ENCODE measurements at places on chromosomes 13 and 19.

- no peak for DNase-seq
Measured at GRCh38 chr19:2469102-2469914, 6.6 kb upstream of the GADD45B start.

GRCh38 chr19:2578391-2578890 is 102.5 kb downstream of the GADD45B start:
- DNase-seq: peak; percentile 83

DNA sequence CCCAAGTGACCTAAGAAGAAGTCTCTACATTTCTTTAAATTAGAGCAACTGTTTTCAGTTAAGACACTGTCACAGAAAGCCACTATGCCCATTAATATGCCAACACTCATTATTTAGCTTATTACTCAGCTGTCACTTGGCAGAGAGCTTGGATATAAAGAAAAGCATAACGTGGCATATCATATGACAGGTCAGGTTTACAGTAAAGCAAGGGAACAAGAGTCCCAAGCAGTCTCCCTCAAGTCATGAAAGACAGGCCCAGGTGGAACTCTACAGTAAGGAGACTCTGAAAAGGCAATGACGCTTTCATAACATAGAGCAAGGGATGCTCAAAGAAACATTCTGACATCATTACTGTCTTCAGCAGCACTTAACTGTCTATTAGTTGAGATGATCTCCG is 6.3 kb downstream of the LHFPL6 start:
- DNase-seq: no peak

GRCh38 chr13:89940383-89940782 is 1407.1 kb upstream of the MIR17HG start:
- no peak for DNase-seq

DNA sequence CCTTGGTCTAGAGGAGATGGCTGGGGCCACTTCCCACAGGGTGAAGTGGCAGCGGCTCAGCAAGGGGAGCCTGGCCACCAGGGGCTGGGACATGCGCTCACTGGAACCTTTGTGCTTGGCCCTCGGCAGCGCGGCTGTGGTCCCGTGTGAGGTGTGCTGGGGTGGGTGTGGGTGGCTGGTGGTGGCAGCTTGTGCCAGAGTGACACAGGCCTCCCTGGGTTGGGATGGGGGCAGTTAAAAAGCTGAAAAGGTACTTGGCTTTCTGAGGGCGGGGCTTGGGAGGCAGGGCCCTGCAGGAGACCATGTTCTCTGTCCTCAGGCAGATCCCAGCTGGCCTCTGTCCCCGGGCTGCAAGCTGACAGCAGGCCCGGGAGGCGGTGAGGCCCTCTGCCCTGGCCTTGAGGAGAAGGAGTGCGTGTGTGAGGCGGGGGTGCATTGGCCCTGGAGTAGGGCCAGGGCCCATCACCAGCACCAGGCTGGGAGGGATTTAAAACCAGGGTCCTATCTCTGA is 17.3 kb downstream of the MPND start:
- no peak for DNase-seq

DNA sequence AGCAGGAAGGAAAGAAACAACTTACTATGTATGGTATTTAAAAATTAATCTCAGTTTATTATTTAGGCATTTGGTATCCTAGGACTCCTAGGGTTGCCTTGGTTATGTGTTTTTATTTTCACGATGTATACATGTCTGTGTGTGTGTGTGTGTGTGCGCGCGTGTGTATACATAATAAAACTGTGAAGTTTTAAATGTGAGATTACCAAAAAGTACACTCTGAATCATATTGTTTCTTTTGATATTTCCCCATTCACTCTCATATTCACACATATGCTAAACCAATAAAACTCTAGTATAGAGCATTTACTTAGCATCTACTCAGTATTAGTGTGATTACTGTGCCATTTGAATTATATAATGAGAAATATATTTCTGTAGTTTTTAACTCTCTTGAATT is 30.8 kb upstream of the NDFIP2 start:
- DNase-seq: no peak

- no peak for DNase-seq
Measured at GRCh38 chr13:45630791-45631190, 15.3 kb upstream of the ERICH6B start.

DNA sequence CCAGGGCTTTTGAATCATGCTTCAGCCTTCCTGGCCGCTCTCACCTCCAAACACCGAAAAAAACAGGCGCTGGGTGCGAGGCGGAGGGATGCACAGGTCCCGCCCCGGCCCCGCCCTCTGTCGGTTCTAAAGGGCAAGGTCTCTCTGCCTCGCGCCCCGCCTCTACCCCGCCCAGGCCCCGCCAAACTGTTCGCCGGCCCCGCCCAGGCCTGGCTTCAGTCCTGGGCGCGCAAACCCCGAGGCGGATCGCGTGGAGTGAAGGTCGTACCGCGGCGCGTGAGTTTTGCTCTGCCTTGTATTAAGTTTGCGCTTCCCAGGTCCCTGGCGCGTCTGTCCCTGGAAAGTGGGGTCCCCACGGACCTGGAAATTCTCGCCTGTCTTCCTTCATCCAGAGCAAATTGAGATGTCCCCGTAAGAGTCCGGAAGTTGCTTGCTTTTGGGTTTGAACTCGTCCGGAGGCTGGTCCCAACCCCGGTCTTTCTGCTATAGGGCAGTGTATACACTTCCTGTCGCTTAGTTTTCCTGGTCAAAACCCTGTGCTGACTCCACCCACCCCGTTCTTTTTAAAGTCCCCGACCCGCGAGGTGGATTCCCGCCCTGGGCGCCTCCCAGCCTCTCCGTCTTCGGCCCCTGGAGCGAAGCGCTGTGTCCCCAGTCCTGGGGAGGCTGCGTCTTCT is 8.4 kb downstream of the ZNF808 start:
- DNase-seq: no peak

- no peak for DNase-seq
Measured at GRCh38 chr19:48874303-48875135, 2.3 kb downstream of the PPP1R15A start.

DNA sequence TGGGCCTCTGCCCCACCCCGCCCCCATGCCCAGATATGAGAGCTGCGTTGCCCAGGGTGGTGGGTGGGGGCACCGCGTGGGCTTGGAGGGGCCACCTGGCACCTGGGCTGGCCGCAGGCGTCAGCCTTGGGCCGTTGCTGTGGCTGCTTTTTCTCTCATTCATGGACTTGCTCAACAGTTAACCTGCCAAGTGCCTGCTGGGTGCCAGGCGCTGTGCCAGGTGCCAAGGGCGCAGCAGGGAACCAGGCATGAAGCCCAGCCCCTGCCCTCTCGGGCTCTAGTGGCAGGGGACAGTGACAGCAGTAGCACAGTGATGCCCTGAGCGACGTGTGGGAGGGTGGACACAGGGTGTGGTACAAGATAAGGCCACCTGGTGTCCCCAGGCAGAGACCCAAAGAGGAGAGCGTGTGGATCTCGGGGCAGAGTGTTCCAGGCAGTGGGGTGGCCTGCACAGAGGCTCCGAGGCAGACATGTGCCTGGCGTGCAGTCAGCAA is 28.1 kb downstream of the DHX34 start:
- no peak for DNase-seq

DNA sequence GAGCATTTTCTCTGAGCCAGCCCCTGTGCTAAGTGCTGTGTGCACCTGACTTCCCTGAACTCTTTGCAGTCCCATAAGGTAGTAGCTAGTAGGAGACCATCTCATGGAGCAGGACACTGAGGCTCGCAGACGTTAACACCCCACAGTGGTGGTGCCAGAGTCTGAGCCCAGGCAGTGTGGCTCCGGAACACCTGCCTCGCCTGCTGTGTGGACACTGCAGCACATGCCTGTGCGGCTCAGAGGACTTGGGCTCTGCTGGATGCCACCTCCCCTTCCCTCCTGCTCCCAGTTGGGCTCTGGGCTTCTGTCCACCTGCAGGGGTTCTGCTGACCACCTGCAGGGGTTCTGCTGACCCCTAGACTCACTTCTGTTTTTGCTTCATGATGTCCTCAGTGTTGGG is 27.0 kb upstream of the SIGLEC11 start:
- DNase-seq: no peak

DNA sequence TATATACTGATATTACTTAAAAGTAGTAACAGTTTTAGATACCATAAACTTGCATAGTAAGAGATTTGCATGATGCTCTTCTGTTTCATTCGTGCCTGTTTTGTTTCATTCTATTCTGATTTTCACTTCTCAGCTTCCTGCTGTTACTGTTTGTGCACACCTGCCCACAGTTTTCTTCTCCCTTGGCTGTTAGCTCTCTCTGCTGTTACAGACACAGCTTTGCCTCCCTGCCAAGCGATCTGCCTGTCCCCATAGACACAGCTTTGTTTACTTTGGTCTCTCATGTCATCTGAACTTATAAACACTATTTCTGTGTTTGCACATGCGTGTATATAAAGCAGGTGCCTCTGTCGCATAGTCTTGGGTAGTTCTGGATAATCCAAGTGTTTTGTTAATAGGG is 21.4 kb upstream of the UPF3A start:
- DNase-seq: no peak

- no peak for DNase-seq
Measured at GRCh38 chr13:110471833-110472162, 89.7 kb downstream of the RAB20 start.

DNA sequence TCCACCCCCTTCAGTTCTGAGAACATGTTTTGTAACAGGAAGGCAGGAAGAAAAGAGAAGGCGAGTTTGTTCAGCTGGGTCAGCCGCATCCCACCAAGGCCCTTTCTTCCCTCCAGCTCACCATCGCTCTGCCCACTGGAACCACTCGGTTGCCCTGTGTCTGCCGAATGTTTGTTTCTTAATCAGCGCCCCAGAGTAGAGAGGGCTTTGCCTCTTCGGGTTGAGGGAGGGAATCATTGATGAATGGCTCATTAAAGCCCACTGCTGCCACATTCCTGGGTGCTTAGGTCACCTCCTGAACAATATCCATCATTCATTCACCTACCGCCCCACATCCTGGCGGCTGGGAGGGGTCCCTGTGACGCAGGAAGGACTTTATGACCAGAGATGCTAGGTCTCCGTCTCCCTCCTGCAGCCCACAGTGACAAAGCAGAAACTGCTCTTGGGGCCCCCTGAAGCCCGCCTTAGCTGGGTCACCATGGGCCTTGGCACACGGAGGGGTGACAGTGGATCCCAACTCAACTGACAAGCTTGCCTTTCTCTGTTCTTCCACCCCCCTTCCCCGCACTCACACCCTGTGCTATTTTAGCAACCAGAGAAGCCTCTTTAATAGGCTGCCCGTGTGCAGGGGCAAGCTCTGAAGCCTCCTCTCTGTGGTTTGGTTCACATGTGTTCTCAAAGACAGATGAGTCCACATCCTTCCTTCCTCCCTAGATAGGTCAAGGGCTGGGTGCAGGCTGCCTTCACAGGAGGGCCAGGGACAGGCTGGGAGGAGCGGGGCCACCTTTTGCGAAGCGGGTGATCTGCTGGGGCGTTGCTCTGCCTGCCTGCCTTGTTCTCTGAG is 46.2 kb downstream of the ACTN4 start:
- DNase-seq: no peak

GRCh38 chr19:49533551-49534488 is 6.0 kb downstream of the RCN3 start:
- DNase-seq: peak; percentile 65

- no peak for DNase-seq
Measured at GRCh38 chr13:84784443-84785153, 902.3 kb upstream of the SLITRK1 start.

- no peak for DNase-seq
Measured at GRCh38 chr13:23725922-23726321, 155.7 kb downstream of the TNFRSF19 start.

DNA sequence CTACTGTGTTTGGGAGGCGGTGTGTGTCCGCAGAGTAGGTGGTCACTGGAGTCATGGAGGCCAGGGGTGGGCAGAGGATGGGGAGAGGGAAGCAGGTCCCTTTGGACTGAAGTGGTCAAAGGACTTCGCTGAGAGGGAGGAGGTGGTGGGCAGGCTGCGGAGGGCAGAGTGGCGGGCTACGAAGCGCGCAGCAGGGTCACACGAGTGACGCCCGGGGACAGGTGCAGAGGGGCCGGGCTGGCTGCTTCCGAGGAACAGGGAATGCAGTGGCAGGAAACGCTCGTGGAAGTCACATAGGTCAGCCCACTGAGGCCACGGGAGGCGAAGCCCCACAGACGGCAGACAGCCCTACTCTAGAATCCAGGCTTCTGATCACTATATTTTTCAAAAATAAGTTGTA is 111.5 kb downstream of the URI1 start:
- no peak for DNase-seq

- DNase-seq: peak; percentile 95
Measured at GRCh38 chr19:50332244-50333038, 3.3 kb upstream of the KCNC3 start.

- DNase-seq: peak; percentile 62
Measured at GRCh38 chr19:44903602-44904425, 1.8 kb upstream of the APOE start.

GRCh38 chr13:95226932-95227695 is 74.1 kb downstream of the ABCC4 start:
- no peak for DNase-seq

DNA sequence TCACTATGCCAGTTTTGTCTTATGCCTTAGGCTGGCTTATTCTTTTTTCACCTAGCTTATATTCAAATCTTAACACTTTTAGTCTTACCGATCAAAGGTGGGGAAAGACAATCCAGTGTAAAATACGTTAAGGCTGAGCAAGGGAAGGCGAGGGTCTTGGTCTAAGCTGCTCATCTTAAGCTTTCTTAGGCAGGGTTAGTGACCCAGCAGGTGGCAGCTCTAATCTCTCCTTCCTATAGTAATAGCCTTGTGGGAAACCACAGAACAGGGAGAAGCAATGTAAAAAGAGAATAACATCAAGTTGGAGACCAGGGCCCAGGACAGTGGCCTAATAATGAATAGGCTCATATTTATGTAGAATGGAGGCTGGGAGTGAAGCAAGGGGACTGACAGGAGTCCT is 45.9 kb downstream of the COG3 start:
- no peak for DNase-seq

- DNase-seq: no peak
Measured at GRCh38 chr13:28246891-28247290, 108.5 kb downstream of the PAN3 start.

DNA sequence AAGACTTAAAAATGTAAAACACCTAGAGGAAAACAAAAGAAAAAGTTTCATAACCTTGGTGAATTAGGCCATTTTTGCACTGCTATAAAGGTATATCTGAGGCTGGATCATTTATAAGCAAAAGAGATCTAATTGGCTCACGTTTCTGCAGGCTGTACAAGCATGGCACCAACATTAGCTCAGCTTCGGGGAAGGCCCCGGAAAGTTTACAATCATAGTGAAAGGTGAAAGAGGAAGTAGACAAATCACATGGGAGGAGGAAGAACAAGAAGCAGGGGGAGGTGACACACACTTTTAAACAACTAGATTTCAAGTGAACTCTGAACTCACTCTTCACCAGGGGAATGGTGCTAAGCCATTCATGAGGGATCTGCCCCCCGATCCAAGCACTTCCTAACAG is 1358.5 kb upstream of the PCDH9 start:
- DNase-seq: no peak

- DNase-seq: no peak
Measured at GRCh38 chr13:23673867-23674605, 103.8 kb downstream of the TNFRSF19 start.
